ENCODE measurements at places on chromosomes 5 and 9. TPM values are rescaled to one million over a fixed set of nuclear protein-coding genes. Genes with fewer than 3 reads are reported as not detected.

DNA sequence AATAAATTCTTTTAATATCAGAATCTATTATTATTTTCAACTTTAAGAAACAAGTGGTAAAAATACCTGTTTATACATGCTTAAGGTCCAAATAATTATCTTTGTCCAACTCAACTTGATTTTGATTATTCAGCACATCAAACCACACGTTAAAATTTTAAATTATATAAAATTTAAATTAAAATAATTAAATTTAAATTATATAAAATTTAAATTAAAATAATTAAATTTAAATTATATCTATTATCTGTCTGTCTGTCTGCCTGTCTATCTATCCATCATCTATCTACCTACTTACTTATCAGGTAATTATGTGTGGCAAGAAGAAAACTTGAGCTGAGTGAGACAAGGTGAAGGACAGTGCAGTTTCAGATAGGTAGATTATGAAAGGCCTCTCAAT lies 605.3 kb upstream of the RIOK2 start:
- DNase-seq = no peak

The BARHL1 gene
- not detected for total RNA-seq

The IFNB1 gene
- total RNA-seq = not detected

The SPINK13 gene
- total RNA-seq = not detected

DNA sequence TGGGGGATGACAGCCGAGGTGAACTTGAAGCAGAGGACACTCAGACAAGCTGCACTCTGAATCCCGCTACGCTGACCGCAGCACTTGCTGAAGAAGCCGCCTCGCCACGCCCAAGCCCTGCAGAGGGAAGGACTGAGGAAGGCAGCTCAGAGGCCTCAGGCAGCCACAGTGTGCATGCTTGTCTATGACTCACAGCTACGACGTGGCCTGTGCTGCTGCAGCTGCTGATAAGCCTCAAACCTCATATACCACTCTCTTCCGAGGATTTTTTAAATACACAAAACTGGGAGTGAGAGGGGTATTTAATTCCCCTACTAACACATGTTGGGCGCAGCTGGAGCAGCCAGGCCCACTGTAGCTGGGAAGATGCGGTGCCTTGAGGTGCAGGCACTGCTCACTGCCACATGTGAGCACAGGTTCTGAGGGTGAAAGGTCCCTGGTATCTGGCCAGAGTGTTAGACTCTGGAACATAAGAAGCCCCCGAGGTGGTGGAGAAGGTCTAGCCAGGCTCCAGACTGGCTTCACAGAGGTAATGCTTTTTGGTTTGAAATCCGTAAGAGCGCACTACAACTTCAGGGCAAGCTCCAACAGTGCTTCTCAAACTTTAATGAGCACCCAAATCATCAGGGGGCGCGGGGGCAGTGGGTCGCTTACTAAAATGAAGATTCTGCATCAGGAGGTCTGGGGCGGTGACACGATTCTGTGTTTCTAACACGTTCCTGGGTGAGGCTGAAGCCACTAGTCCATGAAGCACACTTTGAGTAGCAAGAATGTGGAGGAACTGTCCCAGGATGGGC lies 196.8 kb downstream of the AUH start:
- DNase-seq = no peak

The FBXW5 gene
- total RNA-seq = 82.1 TPM

DNA sequence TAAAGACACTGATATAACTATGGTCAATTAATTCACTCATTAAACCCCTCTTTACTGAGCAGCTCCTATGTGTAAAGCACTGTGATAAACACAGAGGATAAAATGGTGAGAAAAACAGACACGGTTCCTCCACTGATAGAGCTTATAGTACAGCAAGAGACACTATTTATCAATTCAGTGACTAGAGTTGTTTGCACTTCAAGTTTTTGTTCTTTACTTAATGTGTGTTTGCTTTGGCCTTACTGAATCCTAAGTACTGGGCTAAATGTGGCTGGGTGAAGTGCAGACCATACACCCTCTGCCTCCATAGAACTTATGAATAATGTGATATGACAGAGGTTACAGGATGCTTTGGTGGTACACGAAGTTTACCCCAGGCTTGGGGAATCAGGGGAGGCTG lies 80.1 kb upstream of the ITGA1 start:
- DNase-seq = no peak
